Renal cortex interstitium (tissue), 15 donors: ENCODE measurements at places on chromosomes 5 and 9.
A peak's percentile ranks its signal among the peaks of the same experiment; 100 is the strongest.

DNA sequence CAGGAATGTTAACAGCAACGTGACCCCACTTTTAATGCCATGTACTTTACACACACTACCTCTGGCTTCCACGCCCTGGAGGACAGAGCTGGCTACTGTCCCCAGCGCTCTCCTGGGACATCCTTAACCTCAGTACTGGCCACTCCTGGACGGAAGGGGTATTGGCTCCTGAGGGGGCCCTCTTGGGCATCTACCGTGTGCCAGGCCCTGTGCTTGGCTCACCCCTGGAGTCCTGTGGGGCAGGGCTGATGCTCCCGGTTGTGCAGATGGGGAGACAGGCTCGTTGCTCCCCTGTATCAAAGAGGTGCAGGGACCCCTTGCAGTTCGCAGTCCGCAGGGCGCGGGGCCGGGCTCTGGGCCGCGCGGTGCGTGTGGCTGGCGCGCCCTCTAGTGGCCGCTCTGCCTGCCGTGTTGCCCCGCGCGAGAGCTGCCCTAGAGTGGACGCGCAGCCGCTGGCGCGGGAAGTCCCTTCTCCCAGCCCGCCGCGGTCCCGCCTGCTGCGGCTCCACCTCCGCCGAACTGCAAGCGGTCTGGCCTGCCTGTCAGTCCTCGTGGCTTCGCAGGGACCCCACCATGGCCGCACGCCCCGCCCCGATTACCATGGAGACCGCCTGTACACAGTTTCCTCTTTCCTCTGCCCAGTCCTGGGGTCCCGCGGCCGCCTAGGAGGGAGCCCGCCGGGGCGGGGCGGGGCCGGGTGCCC is at the start of gene WDR38:
Gene WDR38, plus strand, starts transcription at position 632 of the 703 bp plus-strand sequence. CDS start 72 bp downstream, outside the sequence.
- DNase-seq: peak; percentile 59

DNA sequence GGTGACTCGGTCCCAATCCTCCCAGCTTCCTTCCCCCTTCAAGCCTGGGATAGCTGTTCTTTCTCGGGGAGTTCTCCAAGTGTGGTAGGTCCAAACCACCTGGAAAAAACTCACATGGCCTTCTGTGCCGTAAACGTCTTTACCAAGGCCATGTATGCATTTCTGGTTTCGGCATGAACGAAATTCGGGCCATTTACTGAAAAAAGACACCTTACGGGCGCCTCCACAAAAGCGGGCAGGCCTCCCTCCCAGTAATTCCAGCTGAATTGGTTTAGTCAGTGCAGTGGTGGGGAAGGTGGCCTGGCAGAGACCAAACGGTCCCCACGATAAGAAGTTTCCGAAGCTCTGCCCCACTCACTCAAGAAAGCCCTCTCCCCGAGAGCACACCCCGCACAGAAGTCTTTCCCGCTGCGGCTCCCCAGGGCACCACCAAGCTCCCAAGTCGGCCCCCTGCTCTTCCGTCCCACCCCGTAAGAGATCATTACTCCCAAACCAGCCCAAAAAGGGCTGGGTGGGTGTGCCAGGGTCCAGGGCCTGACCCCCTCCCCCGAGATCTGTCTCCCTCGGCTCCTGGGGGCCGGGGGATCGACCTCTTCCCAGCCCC is 86.3 kb upstream of the MELK start:
- no peak for DNase-seq

DNA sequence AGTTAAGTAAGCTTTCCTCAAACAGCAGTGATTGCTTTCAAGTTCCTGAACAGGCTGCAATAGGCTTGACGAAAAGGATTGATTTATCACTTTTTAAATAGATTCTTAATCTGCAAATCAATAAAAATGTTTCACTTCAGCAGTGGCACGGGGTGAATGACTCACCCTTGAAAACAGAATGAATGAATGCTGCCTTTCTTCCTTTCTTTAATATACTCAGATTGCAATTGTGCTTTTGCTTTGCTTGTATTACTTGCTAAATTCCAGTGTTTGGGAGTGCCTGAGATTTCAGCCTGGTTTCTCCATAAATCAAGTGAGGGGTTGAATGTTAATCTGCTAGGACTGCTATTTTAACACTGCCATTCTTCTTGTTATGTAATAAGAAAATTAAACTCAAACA is 1293.8 kb downstream of the PTPRD start:
- no peak for DNase-seq

GRCh38 chr5:170280011-170280493 is 17.5 kb downstream of the LCP2 start:
- no peak for DNase-seq

GRCh38 chr9:130521715-130522114 is 57.7 kb upstream of the FUBP3 start:
- no peak for DNase-seq

DNA sequence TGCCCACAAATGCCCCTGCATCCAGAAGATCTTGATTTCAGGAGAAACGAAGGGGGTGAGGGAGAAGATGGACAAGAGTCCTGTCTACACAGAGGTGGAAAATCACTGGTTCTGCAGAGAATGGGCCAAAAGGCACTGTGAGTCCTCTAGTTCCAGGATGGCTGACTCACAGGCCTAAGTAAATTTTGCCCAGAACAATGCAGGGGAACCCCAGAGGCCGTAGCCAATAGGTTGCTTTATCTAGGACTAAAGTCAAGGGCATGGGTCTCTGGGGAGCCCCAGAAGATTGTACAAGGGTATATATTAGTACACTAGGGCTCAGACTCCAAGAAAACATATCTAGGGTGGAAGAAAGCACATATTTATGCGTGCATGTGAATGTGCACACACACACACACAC is 98.0 kb downstream of the SLIT3 start:
- DNase-seq: no peak

DNA sequence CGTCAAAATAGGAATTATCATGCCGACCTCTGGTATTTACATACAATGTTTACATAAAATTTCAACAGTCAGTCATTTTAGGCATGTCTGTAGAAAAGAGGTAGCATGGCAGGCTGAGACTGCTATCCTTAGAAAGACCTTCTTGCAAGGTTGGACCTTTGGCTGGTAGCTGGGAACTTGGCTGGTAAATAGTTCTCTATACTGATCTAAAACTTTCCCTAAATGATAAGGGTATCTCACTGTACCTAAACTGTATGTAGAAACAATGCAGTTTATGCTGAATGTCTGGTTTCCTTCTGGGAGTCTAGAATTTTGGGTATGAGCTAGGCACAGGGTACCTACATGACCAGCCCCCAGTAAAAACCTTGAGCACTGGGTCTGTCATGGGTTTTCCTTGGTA is 18.0 kb downstream of the FEM1C start:
- no peak for DNase-seq

DNA sequence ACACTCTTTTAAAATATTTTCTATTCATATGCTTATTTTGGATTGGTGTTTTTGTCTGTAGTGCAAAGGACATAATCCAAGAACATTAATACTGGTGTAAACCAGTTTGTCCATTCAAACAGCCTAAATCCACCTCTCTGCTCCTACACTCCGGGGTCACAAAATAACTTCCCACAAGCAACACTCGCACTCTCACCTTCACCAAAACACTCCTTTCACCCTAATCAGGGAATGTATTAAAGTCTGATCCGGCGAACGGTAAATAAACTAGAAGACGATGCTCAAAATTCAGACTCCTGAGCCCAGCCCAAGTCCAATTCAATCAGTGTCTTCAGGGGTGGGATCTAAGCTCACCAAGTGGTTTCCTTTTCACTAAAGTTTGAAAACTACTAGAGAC is 649 bp downstream of the AP3B1 start:
- no peak for DNase-seq

- DNase-seq: no peak
These were observed 6.4 kb downstream of the ISCA1 start for GRCh38 chr9:86275962-86276361.

GRCh38 chr9:106799152-106799551 is 63.8 kb upstream of the ZNF462 start:
- no peak for DNase-seq

- no peak for DNase-seq
These were observed 32.4 kb downstream of the LPAR1 start for GRCh38 chr9:111005746-111006470.

GRCh38 chr9:109120204-109120789 is 550 bp upstream of the TMEM245 start:
- no peak for DNase-seq

DNA sequence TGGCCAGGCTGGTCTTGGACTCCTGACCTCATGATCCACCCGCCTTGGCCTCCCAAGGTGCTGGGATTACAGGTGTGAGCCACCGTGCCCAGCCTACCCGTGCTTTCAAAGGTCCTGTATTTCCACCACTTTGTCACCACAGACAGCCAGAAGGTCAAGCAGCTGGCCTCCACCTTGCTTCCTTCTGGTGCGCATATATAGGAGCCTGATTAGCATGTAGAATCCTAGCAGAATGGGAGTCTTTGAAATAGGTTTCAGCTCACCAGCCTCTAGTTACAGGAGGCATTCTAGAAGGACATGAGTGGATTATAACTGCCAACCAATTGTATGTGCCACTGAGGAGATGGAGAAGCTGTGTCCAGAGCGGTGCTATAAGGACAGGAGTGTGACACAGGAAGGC is 18.9 kb downstream of the POLR1E start:
- DNase-seq: no peak

GRCh38 chr9:95857124-95857523 is 18.4 kb upstream of the ERCC6L2 start:
- no peak for DNase-seq

- DNase-seq: no peak
These were observed 297.9 kb upstream of the PTGER4 start for GRCh38 chr5:40381676-40382363.

DNA sequence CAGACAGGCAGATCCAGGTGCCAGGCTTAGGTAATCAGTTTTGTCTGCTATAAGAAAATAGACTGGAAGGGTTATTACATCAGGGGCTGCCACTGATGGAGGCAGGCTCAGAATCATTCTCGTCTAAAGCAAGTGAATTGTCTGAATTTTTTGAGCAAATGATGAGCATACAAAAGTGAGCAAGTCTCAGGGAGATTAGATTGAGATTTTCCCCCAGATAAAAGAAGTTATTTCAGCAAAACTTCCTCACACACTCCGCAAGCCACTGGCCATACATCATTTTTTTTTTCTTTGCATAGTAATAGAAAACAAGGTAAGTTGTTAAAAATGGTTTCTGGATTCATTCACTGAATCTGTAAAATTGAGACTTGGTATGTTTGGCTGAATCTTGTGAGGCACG is 52.9 kb downstream of the ZNF462 start:
- DNase-seq: no peak

- no peak for DNase-seq
These were observed 78.1 kb downstream of the CFAP95 start for GRCh38 chr9:69898714-69899209.

- DNase-seq: no peak
These were observed 967 bp downstream of the ANKRD31 start for GRCh38 chr5:75235711-75236110.

- DNase-seq: no peak
These were observed 143.2 kb downstream of the PSAT1 start for GRCh38 chr9:78439866-78440830.

GRCh38 chr5:54421976-54422375 is 33.5 kb upstream of the HSPB3 start:
- DNase-seq: no peak

DNA sequence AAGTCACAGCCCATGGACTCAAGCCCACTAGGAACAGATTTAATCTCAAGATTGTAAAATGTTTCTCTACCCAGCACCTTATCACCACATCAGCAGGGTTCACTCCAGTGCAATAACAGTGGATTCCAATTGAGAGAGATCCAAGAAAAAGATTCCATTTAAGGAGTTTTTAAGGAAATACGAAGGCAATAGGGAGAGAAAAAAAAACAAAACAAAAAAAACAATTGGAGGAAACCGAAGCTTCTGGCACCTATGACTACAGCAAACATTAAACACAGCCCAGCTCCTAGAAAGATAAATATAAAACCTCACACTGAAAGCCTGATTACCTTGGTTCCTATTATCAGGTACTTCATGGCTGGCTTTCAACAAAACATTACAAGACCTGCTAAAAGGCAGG is 192.7 kb downstream of the DAB2IP start:
- DNase-seq: no peak

- no peak for DNase-seq
These were observed 61.4 kb downstream of the C5orf15 start for GRCh38 chr5:133907075-133907474.

DNA sequence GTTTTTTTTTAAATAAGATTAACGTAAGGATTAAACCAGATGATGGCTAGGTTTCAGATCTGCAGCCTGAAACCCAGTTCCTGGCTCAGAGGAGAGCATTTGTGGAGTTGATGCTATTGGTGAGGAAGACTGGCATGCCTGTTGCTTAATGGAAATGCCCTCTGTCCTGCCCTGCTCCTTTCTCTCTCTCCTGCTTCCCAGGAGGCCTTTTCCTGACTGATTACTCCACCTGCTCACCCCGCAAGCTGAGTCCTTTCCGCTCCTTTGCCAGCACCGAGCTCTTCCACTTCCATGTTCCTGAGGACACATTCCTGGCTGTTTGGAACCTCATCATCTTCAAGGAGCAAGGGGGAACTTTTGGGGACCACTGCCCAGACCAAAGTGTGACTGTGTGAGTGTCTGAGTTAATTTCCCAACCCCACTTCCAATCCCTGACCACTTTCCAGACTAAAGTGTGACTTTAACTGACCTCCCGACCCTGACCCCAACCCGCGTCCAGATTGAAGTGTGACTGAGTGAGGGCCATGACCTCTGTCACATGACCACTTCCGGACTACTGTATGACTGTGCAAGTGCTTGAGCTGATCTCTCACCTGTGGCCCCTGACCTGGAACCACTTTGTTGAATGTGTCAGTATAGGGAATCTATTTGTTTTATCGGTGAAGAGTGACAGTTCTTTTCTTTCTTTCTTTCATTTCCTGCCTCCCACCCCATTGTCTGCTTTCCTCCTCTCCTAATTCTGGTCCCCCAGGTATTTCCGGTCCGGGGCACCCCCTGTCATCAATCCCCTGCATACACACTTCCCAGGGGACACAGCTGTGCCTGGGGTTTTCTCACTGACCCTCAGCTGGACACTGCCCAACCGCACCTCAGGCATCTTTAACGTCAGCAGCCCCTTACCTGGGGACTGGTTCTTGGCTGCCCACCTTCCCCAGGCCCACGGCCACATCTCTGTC is 5.5 kb downstream of the TMEM8B start:
- no peak for DNase-seq

DNA sequence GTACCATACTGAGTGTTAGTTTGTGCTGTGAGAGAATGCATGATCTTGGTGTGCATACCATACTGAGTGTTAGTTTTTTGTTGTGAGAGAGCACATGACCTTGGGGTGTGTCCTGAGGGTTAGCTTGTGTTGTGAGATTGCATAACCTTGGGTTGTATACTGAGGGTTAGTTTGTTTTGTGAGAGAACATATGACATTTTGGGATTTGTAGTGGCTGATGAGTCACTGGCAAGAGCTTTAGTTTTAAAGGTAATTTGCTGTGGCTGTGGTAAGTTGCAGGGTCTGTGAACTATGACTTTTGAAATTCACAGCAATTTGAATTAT is 1068.3 kb upstream of the EDIL3 start:
- no peak for DNase-seq
